SJCRH30 (cell line): ENCODE measurements at places on chromosomes 7 and 10. TPM values are rescaled to one million over a fixed set of nuclear protein-coding genes. Genes with fewer than 3 reads are reported as not detected.

Gene MSMB
- total RNA-seq = not detected in 2 replicates

Gene ACTL6B
- total RNA-seq = not detected in 2 replicates

Gene UNC5B
- 3.4 and 3.6 TPM in 2 replicates for total RNA-seq

Gene AKR1C2
- 3.0 and 3.1 TPM in 2 replicates for total RNA-seq

Gene GAD2
- not detected in 2 replicates for total RNA-seq

Gene OR13A1
- not detected in 2 replicates for total RNA-seq

Gene TWIST1
- 2.2 and 5.2 TPM in 2 replicates for total RNA-seq

Gene ZNF800
- 25.5 and 30.1 TPM in 2 replicates for total RNA-seq

Gene PTPN20
- not detected in 2 replicates for total RNA-seq

Gene AGAP9
- 2.3 and 2.4 TPM in 2 replicates for total RNA-seq

Gene OR9A2
- total RNA-seq = not detected in 2 replicates

Gene PANK1
- total RNA-seq = 13.6 and 14.2 TPM in 2 replicates

Gene CUBN
- 0.34 and 2.6 TPM in 2 replicates for total RNA-seq

Gene TSPAN12
- 114 and 123 TPM in 2 replicates for total RNA-seq

Gene ADCYAP1R1
- not detected in 2 replicates for total RNA-seq

Gene SLC18A3
- total RNA-seq = not detected in 2 replicates

Gene STEAP4
- not detected in 2 replicates for total RNA-seq

Gene NUTM2A
- 0.30 and 0.48 TPM in 2 replicates for total RNA-seq

Gene CDK5
- 34.3 and 39.2 TPM in 2 replicates for total RNA-seq

Gene CHST3
- 10.1 and 10.4 TPM in 2 replicates for total RNA-seq

Gene CRHR2
- total RNA-seq = not detected in 2 replicates

Gene TMEM270
- total RNA-seq = not detected in 2 replicates

Gene PILRA
- 0.83 TPM in 1 of 2 replicates, not detected in the other for total RNA-seq

Gene NPY4R2
- total RNA-seq = not detected in 2 replicates

Gene GIMAP4
- total RNA-seq = not detected in 2 replicates

Gene EBF3
- total RNA-seq = 13.1 and 13.2 TPM in 2 replicates

Gene FKBP6
- not detected in 2 replicates for total RNA-seq

Gene MALRD1
- not detected in 2 replicates for total RNA-seq

Gene TCAF2
- total RNA-seq = 0.28 and 0.51 TPM in 2 replicates

Gene SUN3
- total RNA-seq = not detected in 2 replicates

Gene SPDYE1
- not detected in 2 replicates for total RNA-seq

Gene NXPH1
- not detected in 2 replicates for total RNA-seq

Gene SLC26A5
- total RNA-seq = not detected in 2 replicates

Gene KCTD7
- total RNA-seq = 12.1 and 12.5 TPM in 2 replicates

Gene AVPI1
- 11.2 and 14.4 TPM in 2 replicates for total RNA-seq

Gene CCNY
- total RNA-seq = 42.6 and 47.2 TPM in 2 replicates

Gene LOXL4
- total RNA-seq = 8.1 and 8.7 TPM in 2 replicates

Gene PRPS1L1
- total RNA-seq = not detected in 2 replicates
